Panc1 (cell line): ENCODE measurements at places on chromosomes 11 and 22.

DNA sequence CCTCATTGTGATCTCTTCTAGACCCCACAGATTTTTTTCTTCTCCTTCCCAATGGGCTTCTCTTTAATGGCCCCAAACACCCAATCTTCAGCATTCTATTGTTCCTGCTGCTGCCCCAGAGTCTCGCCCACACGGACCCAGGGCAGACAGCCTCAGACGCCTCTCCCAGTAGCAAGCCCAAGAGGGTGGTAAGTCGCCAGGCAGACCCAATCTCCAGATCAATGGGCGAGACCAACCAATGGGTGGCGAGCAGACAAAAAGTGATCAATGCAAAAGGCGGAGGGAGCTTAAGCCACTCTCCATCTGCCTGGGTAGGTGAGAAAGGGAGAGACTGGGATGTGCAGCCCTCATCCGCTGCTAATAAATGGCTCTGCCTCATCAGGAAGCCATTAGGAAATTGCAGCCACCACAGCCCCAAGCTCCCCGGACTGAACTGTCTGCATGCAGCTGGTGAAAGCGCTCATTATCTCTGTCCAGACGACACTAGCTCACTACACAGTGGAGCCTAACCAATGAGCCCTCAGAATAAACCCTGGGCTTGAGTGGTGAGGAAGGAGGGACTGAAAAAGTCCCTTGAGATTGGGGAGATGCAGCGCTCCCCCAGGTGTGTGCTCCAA lies 81.8 kb downstream of the ETS1 start:
- DNase-seq, result no peak

DNA sequence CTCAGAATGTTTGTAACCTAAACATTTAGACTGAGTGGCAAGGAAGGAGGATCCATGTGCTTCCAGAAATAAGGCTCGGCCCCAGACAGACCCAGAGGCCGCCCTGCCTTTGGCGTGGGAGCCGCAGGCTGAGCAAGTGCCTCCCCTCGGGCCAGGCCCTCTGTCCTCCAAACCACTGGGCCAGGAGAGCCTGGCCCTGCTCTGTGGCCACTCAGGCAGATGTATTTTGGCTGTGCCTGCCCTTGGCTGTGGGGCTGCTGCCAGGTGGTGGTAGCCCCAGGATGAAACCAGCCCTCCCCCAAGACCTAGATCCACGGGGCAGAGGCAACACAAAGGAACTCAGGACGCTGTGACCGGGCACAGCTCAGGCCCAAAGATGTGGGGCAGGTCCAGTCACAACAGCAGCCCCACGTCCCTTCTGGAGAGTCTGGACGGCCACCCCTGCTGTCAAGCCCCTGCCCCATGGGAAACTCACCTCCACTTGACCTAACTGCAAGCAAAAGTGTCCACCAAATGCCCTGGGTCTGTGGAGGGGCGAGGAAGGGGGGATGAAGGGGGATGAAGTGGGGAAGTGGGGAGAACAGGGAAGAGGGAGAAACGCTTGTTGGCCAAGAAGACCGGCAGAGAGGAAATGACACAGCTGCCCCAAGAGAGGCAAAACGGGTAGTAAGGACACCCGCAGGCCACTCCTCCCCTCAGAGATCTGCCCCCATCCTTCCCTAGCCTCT lies 24.0 kb downstream of the PISD start:
- DNase-seq, result no peak

- no peak for DNase-seq
These were observed 14.0 kb upstream of the ARHGAP8 start for GRCh38 chr22:44738347-44738715.

- DNase-seq, result no peak
These were observed 118.7 kb downstream of the PGR start for GRCh38 chr11:101010899-101011298.

- no peak for DNase-seq
These were observed 84.4 kb downstream of the ARHGEF12 start for GRCh38 chr11:120420572-120420971.

DNA sequence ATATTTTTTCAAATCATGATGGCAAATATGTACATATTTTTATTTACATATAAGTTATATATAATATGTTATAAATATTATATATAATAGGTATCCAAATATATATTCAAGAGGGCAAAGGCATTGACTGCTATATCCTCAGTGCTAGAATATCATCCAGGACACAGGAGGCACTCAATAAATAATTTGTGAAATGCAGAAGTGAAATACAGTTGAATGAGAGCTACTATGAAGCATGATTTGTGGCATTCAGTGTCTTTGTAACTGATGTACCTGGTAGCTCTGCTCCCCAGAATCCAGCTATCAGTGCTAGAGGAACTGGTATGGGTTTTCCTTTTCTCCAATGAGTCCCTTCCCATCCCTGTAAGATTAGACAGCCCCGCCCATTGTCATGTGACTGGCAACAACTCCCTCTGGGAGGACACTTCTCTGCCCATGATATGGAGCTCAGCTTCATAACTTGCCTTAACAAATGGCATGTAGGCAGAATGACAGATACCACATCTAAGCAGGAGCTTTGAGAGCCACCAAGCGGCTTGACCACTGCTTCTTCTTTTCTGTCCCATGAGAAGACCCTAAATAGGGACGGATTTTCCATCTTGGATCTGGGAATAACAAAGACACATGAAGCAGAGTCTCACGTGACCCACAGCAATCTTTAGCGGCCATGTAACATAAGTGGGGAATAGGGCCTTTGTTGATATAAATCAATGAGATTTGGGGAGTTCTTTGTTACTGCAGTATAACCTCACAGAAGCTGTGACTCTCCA lies 10.2 kb upstream of the CD82 start:
- DNase-seq, result no peak

GRCh38 chr11:66478729-66479393 lies 1.4 kb upstream of the DPP3 start:
- peak; percentile 45 for DNase-seq

GRCh38 chr11:75792997-75793800 lies 21.8 kb upstream of the UVRAG start:
- DNase-seq, result no peak

GRCh38 chr11:107041088-107041444 lies 22.8 kb upstream of the GUCY1A2 start:
- DNase-seq, result no peak

- DNase-seq, result peak; percentile 30
These were observed 224.0 kb upstream of the NARS2 start for GRCh38 chr11:78798663-78799062.

GRCh38 chr11:128687321-128687720 lies 6.6 kb upstream of the FLI1 start:
- no peak for DNase-seq

DNA sequence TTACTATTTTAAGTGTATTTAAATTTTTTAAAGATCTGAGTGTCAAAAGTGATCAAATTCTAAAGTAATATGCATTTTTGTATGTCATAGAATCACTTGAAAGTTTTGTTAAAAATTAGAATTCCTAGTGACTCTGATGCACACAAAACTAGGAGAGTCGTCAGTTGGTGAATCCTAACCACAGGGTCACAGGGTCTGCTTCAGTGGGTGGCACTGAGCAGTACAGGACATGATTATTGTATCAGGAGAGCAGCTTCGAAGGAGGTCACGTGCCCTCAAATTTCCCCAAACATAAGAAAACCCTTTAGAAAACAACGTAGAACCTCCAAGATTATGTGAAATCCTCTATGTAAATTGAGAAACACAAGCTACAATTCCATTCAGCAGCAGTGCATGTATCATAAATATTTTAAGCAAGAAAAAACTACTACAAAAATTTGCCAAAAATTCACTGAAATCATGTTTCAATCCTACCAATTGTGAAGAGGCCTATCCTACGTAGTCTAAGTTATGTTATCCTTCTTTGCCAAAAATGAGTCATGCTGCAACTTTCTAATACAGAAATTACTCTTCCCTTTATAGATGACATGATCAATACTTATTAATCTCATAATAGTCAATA lies 323.6 kb downstream of the AASDHPPT start:
- no peak for DNase-seq

DNA sequence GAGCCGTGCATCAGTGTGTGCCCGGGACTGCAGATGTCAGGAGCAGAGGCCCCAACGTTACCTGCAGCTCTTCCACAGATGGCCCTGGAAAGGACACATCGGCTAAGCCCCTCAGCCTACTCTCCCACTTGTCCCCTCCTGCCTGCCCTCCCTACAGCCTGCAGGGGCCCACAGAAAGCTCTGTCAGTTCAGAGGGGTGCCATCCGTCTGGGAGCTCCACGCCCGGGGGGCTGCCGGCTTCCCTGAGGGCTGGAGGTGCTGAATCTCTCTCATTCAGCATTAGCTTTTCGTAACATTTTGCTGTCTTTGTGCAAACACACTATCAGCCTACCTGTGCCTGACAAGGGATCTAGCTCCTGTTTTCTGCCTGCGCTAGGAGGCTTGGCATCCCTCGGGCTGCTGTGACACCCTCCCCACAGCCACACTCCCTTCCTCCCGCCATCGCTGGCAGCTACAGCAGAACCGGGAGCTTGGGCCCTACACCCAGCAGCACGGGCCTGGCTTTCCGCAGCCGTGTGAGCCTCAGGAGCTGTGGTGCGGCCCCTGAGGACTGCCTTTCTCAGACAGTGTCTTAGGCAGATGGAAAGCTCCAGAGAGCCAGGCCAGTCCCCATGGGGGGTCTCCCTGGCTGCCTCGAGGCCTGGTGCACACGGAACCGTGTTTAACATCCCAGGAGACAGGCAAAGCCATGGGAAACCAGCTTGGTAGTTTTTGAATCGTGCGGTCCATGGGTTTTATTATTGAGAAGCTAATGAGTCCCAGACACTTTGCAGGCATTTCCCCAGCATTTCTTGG lies 198.3 kb upstream of the B3GAT1 start:
- no peak for DNase-seq

- peak; percentile 84 for DNase-seq
These were observed 49.0 kb upstream of the AMPD3 start for GRCh38 chr11:10405865-10406592.

GRCh38 chr11:11884351-11884750 lies 42.6 kb downstream of the USP47 start:
- no peak for DNase-seq

GRCh38 chr11:15884777-15885540 lies 471.4 kb downstream of the SOX6 start:
- DNase-seq, result no peak

GRCh38 chr22:37920126-37920525 lies 14.0 kb downstream of the MICALL1 start:
- DNase-seq, result no peak

GRCh38 chr11:76228071-76228874 lies 22.0 kb upstream of the WNT11 start:
- no peak for DNase-seq

DNA sequence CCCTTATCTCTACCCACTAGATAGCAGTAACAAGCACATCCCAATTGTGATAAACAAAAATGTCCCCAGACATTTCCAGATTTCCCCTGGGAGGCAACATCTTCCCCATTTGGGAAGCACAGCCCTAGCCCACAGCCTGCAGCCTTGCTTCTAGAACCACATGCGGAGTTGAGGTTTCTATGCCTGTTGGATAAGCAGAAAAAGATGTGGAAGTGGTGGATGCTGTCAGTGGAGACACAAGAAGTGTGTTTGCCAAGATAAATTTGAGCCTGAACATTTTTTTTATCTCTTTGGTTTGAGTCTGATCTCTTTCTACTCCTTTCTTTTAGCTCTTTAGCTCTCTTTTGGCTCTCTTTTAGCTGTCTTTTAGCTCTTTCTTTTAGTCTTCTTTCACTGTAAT lies 884.5 kb downstream of the NTM start:
- no peak for DNase-seq

DNA sequence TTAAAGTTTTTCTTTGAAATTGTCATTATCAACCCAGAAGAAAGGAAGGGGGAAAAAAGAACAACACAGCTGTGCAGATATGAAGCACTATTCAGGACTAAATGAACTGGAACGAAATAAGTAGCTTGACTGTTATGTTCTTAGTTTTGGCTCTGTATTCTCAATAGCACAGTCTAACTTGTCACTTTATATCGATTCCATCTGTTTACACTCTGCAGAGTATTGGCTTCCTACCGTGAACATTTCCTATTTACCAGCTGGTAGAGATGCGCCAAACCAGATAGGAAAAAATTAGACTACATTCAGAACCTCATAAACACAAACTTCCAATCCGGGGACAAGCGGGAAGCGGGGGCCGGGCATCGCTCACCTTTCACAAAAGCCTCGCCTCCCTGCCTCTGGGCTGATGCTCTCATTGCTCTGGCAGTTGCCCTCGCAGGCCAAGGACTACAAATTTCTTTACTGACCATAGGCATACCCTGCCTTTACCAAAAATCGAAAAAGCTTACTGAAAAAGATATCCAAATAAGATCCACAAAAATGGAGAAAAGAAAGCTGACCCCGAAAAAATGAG lies 66.2 kb downstream of the EFCAB6 start:
- no peak for DNase-seq

DNA sequence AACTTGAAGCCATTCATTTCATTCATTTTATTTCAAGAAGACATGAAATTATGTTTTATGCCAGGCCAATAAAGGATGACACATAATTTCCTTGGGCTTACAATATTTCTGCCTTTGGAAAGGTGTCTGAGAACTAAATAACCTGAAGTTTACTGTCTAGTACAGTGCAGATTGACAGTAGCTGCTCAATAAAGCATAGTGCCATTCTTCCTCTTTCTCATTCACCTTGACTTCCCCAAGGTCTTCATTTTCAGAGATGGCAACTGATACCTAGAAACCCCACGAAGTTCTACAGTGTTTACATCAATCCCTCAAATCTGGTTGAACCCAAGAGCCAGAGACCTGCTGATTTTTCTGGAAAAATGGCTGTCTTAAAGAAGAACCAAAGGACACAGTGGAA lies 144.3 kb upstream of the SYN3 start:
- DNase-seq, result no peak

GRCh38 chr22:39309364-39309861 lies 10.0 kb downstream of the RPL3 start:
- DNase-seq, result no peak

DNA sequence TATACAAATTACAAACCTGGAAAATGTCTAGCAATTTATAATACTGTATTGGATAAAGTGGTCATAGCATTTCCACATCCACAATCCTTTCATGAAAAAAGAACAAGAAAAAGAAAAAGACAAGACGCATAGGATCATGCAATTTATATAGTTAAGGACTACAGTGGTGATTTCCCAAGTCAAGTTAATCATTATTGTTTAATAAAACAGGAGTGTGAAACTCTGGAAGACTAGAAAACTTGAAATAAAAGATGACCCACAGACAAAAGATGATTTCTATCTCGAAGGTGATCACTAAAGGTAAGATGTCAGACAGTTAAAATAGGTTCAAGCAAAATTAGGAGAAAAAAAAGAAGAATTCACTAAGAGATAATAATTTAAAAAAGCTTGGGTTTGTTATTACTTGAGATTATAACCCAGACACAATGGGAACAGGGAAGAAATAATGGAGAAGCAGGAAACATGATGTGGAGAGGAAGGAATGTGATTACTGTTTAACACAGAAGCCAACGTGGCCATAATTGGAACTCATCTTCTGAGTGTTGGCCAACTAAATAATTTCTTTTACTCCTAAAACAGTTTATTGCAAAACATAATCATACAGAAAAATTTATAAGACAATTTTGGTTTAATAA lies 441.2 kb upstream of the ANO3 start:
- DNase-seq, result no peak

- peak; percentile 30 for DNase-seq
These were observed 98.8 kb downstream of the MED15 start for GRCh38 chr22:20606041-20606783.

- no peak for DNase-seq
These were observed 13.7 kb upstream of the SCGB2A2 start for GRCh38 chr11:62256281-62256680.
